Hematopoietic multipotent progenitor cell treated with erythropoietin and hydrocortisone succinate and interleukin-3 and kit ligand, for 6 days (in vitro differentiated cells): ENCODE measurements at places on chromosomes 1 and 21.
A peak's percentile ranks its signal among the peaks of the same experiment; 100 is the strongest.

DNA sequence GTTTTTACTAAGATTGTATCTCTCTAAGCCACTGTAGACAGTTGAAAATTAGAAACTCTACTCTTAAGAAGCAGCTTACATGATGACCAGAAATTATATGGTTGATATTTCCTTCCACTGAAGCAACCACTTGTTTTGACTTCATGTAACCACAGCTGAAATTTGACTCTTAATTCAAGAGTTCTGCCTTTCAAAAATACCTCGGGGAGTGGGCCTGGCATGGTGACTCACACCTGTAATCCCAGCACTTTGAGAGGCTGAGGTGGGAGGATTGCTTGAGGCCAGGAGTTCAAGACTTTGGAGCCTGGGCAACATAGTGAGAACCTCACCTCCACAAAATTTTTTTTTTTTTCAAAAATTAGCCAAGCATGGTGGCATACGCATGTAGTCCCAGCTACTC, 4.3 kb downstream of the AMPD1 start:
- DNase-seq, result no peak

DNA sequence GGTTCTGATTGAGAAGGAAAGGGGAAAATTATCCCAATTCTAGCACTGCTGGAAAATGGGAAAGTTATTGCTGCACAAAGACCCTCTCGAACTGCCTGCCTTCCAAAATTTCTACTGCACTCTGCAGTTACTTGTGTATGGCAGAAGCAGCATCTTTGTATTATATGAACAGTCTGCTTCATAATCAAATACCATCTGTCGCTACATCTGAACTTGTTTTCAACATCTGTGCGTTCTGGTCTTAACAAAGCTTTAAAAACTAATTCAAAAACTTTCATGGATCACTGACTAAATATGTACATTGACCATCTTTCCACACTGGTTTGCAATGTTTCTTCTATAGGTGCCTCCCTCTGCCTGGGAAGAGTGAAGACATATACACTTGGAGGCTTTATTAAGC, 79.2 kb downstream of the PROX1 start:
- DNase-seq, result no peak

DNA sequence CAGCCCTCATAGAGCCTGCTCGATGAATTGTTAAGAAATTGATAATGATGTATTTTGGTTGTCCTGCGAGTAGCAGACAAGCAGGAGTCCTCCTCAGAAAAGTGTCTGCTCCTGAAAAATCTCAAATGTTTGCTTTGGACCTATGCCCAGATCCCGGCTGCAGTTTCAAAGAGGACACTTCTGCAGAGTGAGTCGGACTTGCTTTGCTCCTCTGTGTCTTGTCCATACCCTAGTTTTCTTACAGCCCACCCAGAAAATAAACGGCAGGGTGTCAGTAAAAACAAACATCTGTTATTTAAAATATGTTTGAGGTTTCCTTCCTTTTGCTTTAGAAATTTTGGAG, 2.8 kb downstream of the S100A10 start:
- no peak for DNase-seq

- no peak for DNase-seq
Observed at GRCh38 chr1:203045821-203046594, 19.7 kb downstream of the PPFIA4 start.

DNA sequence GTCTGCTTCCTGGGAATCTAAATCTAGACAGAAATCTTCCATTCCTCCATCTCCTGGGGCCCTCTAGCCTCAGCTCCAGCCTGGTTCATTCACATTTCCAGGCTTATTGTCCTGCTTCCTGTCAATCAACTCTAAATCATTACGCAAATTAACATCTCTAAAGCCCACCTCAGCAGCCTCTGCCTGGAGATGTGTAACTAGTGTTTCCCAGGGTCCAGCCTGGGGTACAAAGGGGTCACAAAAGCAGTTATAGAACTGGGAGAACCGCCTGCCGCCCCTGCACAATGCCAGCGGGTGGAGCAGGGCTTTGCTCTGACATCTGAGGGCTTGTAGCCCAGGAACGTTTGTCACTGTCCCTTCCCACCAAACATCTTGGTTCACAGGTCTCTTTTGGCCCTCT, 373.5 kb downstream of the RRAGC start:
- DNase-seq, result no peak

GRCh38 chr1:199937661-199938060, 89.8 kb upstream of the NR5A2 start:
- DNase-seq, result no peak

GRCh38 chr1:30816211-30817076, 58.9 kb upstream of the LAPTM5 start:
- DNase-seq, result no peak

DNA sequence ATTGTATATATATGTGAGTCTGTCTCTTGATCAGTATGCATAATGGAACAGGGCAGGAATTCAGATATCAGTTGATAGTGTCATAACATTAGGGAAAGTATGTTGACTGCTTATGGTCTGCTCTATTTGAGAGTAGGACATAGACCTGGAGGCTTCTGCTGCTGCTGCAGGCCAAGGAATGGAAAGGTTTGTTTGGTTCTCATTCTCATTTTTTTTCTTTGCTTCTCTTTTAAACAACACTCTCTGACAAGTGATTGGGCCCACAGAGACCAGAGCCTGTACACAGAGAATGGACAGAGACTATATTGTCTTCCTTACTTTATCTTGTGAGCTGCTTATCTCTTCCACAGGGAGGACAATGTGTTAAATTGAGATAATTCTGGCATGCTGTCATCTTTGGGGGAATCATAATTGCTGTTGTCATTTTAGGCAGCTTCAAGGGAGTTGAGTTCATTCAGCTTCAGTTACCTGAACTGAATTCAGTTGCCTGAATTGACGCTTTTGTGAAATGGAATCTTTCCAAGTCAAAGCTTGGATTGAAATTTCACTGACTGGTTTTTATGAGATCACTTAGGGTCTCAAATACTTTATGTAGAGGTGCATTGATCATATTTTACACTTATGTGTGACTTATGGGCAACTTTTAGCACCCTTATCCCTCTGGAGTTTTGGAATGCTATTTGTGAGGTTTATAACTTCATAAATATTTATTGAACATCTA, 16.9 kb downstream of the CAP1 start:
- peak; percentile 91 for DNase-seq

- DNase-seq, result no peak
Observed at GRCh38 chr1:31798086-31798432, 17.8 kb downstream of the SPOCD1 start.

GRCh38 chr1:172941945-172942344, 108.8 kb downstream of the TNFSF18 start:
- no peak for DNase-seq

DNA sequence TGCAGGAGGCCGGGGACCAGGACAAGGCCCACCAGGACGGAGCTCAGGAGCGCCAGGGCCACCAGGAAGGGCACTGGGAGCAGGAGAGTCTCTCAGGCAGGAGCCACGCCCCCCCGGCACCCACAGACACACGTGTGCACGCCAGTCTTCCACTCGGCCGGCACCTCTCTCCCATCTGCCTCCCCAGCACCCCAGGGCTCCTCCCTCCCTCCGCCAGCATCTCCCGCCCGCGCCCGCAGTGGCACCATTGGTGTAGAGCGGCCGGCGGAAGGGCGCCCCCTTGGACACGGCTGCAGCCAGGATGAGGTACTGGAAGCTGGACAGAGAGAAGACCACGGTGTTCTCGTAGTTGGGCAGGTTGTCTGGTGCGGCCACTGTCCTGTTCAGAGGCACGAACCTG, 6.1 kb upstream of the MFAP2 start:
- DNase-seq, result no peak

- DNase-seq, result no peak
Observed at GRCh38 chr21:34687745-34688144, 19.0 kb downstream of the CLIC6 start.

- peak; percentile 57 for DNase-seq
Observed at GRCh38 chr1:235206533-235207208, 45.6 kb upstream of the RBM34 start.

GRCh38 chr1:25620211-25620610, 3.6 kb downstream of the MAN1C1 start:
- DNase-seq, result no peak

DNA sequence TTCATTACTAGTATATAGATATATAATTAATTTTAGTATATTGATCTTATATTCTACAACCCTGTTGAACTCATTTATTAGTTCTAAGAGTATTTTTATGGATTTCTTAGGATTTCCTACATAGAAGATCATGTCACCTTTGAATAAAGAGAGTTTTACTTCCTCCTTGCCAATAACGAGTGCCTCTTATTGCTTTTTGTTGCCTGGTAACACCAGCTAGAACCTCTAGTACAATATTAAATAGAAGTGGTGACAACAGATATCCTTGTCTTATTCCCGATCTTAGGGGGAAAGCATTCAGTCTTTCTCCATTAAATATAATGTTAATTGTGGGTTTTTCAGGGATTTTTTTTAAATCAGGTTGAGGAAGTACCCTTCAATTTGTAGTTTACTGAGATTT, 40.8 kb downstream of the WNT2B start:
- no peak for DNase-seq

DNA sequence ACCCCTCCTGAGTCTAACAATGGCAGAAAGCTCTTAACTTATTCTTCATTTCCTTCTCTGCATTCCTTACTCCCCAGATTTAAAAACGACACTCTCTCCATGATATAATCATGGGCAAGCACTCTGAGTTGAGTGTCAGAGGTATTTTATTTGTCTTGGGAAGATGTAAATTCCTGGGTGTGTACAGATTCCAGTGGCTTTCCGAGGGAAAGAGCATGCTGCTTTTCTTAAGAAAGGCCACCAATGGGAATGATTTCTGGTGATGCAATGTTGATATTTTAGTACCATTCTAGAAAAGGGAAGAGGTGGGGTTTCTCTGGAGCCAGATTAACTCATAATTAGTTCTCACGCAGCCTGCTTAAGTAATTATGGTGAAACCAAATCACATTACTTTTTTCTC, 47.8 kb upstream of the BTG3 start:
- no peak for DNase-seq

DNA sequence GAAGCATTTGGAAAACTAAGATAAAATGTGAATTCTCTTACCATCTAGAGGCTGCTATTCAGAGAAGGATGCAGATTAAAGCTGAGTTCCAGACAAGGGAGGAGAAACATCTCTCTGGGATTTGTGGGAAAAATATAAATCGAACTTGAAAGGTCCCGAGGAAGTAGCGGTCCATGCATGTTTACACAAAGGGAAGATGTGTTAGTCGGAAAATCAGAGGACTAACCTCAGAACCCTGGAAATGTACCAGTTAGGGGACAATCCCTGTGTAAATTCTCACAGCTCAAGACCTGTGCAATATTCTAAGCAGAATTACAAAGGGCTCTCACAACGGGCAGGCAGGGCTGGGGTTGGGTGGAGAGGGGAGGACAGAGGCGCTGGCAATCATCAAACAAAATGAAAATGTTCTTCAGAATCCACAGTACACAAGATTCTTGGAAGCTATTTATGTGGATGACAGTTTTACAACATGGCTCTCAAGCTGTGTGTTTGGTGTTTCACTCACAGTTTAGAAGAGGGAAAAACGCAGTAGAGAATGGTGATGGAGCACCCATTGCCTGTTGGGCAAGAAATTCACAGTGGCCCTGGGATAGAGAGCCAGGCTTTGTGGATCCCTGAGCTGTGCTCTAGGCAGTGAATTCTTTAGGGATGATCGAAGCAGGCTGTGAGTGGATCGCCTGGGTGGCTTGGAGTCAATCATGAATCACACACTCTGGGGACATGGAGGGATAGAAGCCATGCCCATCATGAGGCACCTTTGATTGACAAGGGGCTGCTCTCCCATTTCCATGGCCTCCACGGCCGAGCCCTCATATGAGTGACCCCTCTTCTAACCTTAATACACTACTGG, 47.6 kb downstream of the KCNJ6 start:
- no peak for DNase-seq

DNA sequence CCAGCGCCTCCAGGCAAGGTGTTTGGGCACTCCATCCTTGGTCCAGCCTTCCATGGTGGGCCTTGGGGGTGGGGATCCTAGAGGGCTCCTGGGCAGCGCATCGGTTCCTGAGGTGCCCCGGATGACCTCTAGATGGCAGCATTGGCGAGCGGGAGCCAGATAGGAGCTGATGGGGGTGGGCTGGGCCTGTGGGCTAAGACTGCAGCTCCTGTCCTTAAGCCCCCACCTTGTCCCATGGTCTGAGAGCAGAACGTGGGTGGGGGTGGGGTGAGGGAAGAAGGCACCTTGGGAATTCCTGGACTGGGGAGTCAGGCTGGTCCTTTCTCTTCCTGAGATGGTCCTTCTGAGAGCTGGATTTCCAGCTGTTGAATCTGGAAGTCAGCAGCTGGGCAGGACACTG, 93.4 kb upstream of the CSF3R start:
- DNase-seq, result peak; percentile 74
